AG09319 (cell line): ENCODE measurements at places on chromosomes 7 and 10.
A peak's percentile ranks its signal among the peaks of the same experiment; 100 is the strongest.

- DNase-seq: no peak
These were observed 10.2 kb downstream of the CRYGN start for GRCh38 chr7:151429560-151430331.

GRCh38 chr7:407721-408539 is 111.7 kb downstream of the PDGFA start:
- DNase-seq: no peak

- no peak for DNase-seq
These were observed 305.5 kb downstream of the DNAJB9 start for GRCh38 chr7:108875139-108875538.

DNA sequence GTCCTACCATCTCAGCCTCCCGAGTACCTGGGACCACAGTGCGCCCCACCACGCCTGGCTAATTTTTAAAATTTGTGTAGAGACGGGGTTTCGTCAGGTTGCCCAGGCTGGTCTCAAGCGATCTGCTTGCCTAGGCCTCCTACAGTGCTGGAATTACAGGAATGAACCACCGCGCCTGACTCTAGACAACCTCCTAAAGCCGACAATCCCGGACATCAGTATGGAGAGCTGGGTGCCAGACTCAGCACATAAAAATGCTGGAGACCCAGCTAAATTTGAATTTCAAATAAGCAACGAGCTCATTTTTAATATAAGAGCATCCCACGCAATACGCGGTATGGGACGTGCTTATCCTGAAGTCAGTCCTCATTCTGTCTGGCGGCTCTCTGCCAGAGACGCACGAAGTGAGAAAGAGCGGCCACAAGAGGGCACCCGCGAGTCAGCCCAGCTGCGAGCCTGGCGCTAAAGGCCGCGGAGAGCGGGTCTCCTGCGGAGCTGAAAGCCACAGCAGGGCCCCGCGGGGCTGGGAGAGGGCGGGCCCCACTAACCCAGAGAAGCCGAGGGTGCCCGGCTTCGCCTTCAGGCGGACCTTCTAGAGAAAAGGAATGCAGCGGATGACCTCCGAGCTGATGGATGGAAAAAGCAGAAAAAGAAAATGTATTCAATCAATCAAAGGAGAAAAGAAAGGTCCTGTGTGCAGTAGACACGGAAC is 7.0 kb downstream of the CALY start:
- DNase-seq: peak; percentile 44

DNA sequence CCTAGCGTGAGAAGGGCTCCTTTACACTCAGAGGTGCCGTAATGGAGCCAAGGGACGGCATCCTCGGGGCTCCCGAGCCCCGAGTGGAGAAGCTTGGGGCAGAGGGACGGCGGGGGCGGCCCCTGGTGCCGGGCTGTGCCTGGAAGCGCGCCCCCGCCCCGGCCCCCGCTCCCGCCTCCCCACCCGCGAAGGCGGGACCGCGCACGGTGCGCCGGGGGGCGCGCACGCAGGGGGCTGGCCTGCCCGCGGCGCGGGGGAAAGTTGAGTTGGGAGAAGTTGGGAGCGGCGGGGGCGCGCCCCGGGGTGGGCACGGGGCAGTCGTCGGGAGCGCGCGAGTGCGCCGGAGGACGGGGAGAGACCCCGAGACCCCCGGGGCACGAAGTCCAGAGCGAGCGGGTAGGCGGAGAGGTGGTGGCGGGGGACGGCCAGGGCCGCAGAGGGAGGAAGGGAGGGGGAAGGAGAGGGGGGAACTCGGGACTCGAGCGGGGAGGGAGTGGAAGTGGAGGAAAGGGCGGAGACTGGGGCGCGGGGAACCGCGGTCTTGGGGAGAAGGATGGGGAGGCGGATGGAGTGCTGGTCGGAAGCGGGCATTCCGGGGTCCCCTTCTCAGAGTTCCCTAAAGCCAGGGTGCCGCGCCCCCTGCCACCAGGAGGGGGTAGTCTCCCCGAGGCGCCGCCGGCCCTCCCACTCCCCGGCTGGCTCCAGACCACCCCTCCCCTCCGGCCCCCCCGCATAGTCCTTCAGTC is at the start of gene SLC4A2:
Gene SLC4A2 (plus strand): TSS at position 223 of the 746 bp plus-strand sequence. CDS start 2,399 bp downstream, outside the sequence.
- DNase-seq: no peak

- no peak for DNase-seq
These were observed 159.4 kb upstream of the COBL start for GRCh38 chr7:51476026-51476425.

GRCh38 chr10:68367121-68367520 is 34.4 kb upstream of the PBLD start:
- no peak for DNase-seq

DNA sequence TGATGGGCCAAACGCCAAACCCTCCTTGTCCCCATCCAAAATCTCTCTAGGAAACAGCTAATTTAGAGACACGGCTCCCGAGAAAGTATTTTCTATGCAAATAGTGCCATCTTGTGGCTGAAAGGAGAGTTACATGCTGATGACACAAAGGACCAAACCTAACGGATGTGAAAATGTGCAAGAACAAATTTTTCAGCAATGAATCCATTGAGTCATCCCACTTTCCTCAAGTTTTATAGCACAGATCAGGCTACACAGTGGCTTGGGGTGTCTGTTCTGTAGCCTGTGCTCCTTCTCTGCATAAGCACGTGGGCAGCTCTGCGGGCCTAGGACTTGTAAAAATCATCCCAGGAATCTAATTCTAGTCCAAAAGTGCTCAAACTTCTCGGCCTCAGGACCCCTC is 154.8 kb upstream of the PRR15 start:
- DNase-seq: peak; percentile 30

DNA sequence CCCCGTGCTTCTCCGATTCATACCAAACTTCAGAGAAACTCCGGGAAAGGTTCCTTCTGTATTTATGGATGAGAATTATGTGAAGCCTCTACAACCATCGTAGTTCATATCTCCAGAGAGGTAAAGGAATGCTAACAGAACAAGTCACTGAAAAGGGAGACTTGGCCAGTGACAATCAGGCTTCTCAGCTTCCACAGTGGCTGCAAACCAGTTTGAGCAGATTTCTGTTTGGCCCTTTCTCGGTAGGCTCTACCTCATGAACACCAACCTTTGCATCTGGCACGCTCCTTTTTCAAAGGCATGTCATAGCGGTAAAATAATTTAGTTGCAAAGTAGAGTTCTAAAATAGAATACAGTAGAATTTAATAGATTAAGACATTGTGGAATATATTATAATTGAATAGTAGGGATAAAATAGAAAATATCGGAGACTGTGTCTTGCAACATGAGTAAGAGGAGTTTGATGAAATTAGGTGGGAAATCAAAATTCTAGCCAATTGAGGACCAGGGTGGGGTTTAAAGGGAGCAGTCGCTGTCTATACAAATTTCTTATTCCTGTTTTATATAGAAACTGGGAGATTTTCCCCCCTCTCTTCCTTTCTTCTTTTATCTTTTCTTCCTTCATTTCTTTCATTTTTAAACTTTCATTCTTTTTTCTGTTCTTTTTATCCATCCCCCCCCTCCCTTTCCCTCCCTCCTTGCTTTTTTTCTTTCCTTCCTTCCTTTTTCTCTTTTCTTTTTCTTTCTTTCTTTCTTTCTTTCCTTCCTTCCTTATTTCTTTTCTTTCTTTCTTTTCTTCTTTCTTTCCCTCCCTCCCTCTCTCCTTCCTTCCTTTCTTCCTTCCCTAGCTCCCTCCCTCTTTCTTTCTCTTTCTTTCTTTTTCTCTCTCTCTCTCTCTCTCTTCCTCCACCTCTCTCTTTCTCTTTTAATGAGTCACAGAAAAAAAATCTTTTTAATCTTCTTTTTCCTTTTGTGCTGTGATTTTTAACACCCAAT is 161.5 kb upstream of the KLF6 start:
- DNase-seq: no peak

DNA sequence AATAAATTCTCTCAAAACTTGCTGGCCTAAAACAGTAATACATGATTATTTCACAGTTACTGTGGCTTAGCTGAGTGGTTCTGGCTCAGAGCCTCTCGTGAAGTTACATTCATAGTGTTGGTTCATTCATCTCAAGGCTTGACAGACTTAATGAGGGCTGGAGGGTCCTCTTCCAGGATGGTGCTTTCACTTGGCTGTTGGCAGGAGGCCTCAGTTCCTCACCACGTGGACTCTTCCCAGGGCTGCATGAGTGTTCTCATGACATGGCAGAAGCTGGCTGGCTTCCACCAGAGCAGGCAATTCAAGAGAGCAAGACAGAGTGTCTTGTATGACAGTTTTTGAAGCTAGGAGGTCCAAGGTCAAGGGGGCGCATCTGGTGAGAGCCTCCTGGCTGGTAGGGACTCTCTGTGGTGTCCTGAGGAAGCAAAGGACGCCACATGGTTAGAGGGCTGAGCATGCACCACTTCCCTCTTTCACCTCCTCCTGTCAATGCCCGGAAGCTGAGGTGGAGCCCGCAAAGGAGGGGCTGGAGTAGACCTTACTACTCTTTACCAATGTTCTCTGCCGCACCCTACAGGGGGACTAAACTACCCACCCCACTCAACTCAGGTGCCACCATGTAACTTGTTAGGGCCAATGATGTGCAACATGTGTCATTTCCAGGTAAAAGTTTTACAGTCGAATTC is 58.2 kb upstream of the YAE1 start:
- DNase-seq: no peak

GRCh38 chr10:70605161-70605560 is 2.6 kb upstream of the PRF1 start:
- no peak for DNase-seq

GRCh38 chr7:463362-463781 is 56.3 kb downstream of the PDGFA start:
- DNase-seq: no peak

DNA sequence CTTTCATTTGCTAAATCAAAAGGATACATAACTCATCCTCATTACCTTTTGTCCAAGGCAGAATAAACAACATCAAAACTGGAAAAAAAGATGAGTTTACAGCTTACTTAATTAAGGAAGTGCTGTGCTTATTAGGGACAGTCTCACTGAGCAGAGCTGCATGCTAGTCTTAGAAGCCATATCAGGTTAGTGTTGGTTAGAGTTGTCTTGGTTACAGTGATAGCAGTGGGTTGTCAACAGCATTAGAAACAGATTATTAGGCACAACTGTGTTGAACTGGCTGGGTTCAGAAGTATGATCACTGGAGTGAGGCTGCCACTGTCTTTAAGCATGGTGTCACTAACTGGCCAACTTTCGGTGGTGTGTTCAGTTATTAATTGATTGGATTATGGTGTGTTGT is 503.9 kb upstream of the IGFBP3 start:
- no peak for DNase-seq

- DNase-seq: no peak
These were observed at the start of gene STRA8 for GRCh38 chr7:135233570-135233969. Gene STRA8, plus strand, starts transcription at chr7:135233838. Its CDS starts 6,687 bp downstream, at chr7:135240525.

DNA sequence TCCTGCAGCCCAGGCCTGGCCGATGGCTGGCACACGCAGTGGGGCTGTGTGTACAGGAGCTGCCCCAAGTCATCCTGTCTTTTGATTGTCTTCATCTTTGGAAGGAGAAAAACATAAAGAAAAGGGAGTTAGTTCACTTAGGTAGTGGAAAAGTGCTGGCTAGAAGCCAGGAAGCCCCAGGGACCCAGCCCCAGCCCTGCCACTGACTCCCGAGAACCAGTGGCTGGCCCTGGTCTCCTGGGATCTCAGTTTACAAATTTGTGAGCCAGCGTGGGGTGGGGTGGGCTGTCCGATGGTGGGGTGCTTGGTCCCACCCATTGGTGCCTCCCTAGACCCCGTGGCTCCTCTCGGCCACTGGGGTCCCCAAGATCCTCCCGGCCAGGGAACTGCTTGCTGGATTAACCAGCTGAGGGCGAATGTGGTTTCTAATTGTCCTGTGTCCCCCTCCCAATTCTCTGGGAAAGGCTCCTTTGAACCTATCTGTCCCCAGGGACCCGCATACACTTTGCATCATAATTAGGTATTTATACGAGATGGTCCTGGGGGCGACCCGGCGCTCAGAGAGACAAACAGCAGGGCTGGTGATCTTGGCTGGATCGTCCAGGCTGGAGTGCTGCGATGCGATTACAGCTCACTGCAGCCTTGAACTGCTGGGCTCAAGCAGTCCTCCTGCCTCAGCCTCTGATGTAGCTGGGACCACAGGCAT is 16.3 kb upstream of the CHST12 start:
- no peak for DNase-seq
